ENCODE measurements at places on chromosomes 1 and 21.

DNA sequence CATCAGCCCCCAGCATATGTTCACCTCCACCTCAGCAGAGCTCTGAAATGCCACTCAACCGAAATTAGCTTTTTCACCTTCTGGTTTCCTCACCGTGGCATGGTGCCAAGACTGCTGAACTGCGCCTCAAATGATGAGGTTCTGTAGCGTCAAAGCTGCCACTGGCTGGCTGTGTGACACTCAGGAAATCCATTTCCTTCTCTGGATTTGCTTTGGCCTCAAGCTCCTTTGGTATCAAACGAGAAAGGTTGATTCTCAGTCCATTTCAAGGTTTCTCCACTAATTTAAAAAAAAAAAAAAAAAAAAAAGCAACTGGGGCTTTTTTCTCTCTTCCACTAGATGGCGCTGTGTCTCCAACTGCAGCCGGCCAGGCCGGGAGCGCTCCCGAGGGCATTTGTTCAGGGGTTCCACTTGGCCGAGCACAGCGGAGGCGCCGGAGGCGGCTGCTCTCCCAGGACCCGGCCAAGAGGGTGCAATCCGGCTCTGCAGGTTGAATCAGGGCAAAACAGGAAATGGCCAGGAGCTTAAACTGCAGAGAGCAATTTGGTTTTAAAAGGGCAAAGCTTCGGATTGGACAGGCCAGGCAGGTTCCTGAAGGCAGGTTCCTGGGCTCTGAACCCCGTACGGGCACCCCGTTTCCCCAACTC, 26.5 kb upstream of the PLA2G2C start:
- DNase-seq: no peak

GRCh38 chr1:30380625-30380984, 342.8 kb downstream of the MATN1 start:
- no peak for DNase-seq

- no peak for DNase-seq
These were observed 5.9 kb downstream of the KIAA2013 start for GRCh38 chr1:11920239-11920903.

- no peak for DNase-seq
These were observed 61.8 kb upstream of the IFNLR1 start for GRCh38 chr1:24248859-24249258.

GRCh38 chr1:106498238-106498637, 558.2 kb upstream of the PRMT6 start:
- no peak for DNase-seq

GRCh38 chr21:42061195-42061985, 9.7 kb upstream of the UMODL1 start:
- no peak for DNase-seq

GRCh38 chr1:68230901-68231626, 1.3 kb downstream of the WLS start:
- no peak for DNase-seq

DNA sequence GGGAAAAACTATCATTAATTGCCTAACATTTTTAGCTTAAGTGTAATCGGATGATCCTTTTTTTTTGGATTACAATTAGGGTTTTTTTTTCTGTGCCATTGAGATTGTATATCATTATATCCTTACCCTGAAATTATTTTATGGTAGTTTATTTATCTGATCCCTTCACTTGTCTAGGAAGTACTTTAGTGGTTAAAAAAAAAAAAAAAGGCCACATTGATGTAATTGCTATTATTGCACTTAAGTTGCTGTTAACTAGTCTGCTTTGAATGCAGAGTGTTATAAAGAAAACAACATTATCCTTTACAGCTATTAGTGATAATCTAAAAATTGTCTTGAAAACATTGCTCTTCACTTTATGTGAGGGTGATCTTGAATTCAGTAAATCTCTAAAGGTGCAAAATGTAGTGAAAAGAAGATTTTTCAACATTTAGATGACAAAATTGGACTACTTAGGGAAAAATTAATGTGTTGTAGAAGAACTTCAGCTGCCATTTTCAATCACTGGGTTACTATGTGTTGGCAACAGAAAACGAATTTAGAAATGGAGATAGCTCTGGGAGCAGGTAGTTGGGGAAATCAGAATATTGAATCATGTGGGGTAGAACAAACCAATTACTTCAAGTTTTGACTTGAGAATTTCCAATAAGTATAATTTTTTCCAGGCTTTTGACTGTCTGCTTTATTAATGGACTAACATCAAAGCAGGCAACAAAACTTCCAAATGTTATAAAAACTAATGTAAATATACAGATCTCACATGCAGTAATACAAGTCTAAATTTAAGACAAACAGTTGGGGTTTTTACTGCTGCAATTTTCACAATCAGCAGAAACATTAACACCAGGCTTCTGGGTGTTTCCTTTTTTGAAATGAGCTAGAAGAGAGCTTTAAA, 5.0 kb downstream of the ADGRL2 start:
- DNase-seq: no peak

DNA sequence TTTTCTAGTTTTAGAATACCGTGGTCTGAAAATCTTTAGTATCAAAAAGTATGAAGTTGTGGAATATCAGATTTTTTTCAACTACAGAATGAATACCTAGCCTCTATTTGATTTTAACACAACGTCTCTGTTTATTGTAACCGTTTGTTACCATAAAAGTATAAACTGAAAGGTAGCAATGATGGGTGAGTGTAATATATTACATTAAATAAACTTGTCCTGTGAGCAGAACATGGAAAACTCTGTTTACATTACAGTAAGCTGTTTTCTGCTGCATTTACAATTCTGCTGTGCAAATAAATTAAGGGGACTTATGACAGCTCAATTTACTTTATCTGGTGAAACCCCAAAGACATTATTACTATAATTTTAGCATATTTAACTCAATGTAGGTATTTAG, 62.5 kb downstream of the CHRM3 start:
- DNase-seq: no peak

DNA sequence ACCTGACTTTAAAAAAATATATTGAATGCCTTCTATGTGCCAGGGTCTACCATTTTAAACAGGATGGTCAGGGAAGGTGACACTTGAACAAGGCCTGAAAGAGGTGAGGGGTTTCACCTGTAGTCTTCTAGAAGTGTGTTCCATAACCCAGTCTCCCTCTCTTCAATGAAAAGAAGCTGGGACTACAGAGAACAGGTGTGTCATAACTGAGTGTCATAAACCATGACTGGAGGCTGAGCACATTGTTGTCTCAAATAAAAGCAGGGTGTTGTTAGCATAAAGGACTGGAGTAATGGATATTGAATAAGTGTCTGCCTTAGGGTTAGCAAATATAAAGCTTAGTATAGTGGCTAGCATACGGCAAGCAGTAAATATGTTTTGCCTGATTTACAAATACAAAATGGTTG, 65.4 kb downstream of the SYDE2 start:
- no peak for DNase-seq

GRCh38 chr1:187491082-187491720, 662.5 kb downstream of the PLA2G4A start:
- no peak for DNase-seq

DNA sequence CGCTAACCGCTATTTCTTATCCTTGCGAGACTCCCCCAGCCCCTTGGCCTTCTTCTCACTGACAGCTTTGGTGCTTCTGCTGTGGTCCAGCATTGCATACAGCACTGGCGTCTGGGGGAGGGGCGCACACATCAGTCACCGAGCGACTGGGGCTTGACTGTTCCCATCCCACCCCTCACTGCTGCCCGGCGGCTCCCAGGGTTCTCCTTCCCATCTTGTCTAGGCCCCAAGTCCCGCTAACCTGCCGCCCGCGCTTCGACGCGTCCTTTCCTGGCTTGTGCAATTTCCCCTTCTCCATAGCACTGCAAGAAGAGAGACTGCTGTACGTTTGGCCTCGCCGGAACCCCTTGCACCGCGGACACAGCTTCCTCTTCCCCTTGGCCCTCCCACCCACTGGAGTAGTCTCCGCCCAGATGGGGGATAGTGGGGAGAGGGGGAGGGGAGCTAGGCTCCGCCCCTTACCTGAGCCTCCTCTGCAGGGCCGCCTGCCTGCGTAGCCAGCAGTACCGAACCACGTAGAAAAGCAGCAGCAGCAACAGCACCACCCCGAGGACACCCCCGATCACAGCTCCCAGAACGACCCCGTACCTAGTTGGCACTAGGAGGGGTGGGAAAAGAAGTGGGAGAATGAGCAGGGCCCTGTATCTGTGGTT, 3.8 kb downstream of the MPZ start:
- no peak for DNase-seq

- DNase-seq: no peak
These were observed 29.4 kb downstream of the QSOX1 start for GRCh38 chr1:180184041-180184440.

GRCh38 chr21:37582590-37582989, 216.0 kb downstream of the DYRK1A start:
- no peak for DNase-seq

DNA sequence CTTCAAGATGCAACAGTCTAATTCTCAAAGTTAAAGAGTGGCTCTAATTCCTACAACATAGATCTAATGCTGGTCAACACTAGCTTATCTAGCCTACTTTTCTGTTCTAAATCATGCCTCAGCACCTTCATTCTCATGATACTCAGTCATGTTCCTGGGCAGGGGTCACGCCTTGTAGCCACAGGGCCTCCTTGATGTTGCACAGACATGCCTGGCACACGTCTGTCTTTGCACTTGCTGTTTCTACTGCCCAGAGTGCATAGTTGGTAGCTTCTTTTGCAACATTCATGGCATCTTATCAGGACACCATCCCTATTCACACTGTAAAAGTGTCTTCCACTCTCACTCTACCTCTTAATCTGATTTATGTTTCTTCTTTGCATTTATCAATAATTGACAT, 76.6 kb downstream of the TBX15 start:
- no peak for DNase-seq

DNA sequence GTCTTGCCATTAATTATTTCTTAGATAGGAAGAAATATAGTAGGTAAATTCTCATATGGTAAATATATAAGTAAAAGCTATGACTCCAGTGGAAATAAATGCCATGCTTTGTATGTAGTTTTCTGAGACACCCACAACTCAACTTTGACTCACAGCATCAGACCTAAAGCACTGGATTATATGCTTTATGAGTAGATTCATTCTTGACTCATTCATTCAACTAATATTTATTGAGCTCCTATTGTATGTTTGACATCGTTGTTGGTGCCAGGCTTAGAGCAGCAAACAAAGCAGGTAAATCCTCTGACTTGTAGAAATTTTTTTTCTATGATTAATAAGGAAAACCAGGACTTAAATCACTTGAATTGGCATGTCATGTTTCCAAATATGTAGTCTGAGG, 211.4 kb downstream of the PTPRC start:
- DNase-seq: no peak

DNA sequence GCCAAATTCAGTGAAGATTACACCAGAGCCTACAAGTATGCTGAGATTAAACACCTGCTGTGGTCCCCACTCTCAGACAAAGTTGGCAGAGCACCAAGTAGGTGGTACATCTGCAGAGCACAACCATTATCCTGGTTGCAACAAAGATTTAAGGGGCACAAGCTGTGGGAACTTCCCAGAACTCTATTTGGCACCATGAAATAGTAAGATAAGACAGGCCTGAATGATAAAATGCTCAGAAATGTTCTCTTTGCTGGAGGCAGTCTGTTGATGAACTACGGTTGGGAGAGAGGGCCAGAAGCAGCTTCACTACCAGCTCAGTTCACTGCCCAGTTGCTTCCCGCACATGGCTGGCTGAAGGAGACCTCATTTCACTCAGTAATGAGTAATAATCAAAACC, 19.9 kb downstream of the RPL5 start:
- no peak for DNase-seq

DNA sequence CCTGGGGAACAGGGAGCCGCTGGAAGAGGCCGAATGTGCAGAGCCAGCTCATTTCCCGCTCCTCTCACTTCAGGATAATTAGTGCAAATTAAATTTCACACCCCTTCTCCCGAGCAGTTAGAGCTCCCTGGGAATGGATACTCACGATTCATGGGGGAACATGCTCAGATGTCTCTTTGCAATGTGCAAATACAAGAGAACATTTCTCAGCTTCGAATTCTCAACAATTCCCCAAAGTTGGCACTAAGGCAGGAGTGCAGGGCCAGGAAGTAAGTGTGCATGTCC, 54.9 kb downstream of the CAMK2N1 start:
- DNase-seq: no peak

GRCh38 chr1:168293356-168293755, 12.7 kb downstream of the TBX19 start:
- DNase-seq: no peak

GRCh38 chr21:22314963-22315362, 1316.8 kb downstream of the NCAM2 start:
- no peak for DNase-seq

- no peak for DNase-seq
These were observed 572 bp downstream of the ATP1B1 start for GRCh38 chr1:169106921-169107602.

GRCh38 chr1:200099040-200099439, 71.5 kb downstream of the NR5A2 start:
- no peak for DNase-seq

- no peak for DNase-seq
These were observed 4.2 kb upstream of the IL19 start for GRCh38 chr1:206766251-206766856.

DNA sequence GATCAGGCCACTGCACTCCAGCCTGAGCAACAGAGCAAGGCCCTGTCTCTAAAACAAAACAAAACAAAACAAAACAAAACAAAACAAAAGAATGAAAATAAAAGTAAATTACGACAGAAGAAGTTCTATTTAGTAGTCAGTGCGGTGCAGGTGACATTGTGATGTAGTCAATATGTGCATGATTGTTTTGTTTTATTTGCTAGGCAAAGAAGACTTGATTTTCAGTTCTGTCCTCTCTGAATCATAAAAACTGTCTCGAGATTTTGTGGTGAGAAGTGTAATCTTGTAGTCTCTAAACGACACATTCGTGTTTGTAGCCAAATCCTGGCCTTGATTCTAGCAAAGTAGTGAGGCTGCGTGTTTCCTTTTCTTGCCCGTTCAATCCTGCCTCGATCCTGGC, 23.5 kb downstream of the PEX14 start:
- no peak for DNase-seq

- no peak for DNase-seq
These were observed 14.6 kb upstream of the C1orf105 start for GRCh38 chr1:172405912-172406311.

GRCh38 chr1:183734543-183735036, 70.3 kb upstream of the RGL1 start:
- DNase-seq: no peak

GRCh38 chr1:61864489-61864888, 122.2 kb downstream of the PATJ start:
- no peak for DNase-seq

GRCh38 chr1:225865514-225865913, 16.7 kb downstream of the TMEM63A start:
- DNase-seq: no peak

DNA sequence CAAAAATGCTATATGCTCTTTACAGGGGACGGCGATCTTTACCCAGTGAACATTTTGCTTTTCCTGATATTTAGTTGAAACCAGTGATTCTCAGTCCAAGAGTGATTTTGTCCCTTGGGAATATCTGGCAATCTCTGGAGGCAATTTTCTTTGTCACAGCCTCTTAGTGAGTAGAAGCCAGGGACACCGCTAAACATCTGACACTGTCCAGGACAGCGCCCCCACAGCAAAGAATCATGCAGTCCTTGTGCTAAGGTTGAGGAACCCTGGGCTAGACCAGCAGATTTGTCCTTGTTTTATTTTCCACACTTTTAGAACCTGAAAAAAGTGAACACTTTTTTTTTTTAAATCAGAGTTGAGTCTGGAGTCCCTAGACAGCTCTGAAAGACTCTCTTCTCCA, 13.1 kb downstream of the EVA1C start:
- DNase-seq: no peak

All from forelimb muscle (tissue), 1 donor.